HepG2 (cell line): ENCODE measurements at places on chromosomes 2 and 18.

- DNase-seq: no peak
These were observed 31.7 kb downstream of the LPIN2 start for GRCh38 chr18:2981212-2981728.

GRCh38 chr2:226874749-226875148 is 38.9 kb downstream of the RHBDD1 start:
- DNase-seq: no peak

GRCh38 chr2:113084249-113085000 is 16.7 kb downstream of the IL1F10 start:
- no peak for DNase-seq

- DNase-seq: no peak
These were observed 20.9 kb downstream of the MTERF4 start for GRCh38 chr2:241081190-241081642.

DNA sequence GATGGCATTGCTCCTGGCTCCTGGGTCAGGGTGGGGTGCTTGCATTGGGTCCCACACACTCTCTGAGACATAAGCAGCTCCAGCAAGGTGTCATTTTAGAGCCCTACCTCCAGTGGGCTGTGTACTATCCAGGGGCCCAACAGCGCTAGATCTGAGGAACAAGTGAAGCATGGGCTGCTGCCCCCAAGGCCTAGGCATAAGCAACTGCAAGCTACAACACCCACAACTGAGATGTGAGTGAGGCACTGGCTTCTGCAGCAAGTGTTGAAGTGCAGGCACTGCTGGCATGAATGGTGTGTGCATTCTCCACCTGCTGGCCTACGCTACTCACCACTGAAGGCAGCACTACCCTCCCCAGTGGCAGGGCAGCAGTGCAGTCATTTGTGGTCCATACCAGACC is 81.0 kb upstream of the STK39 start:
- peak; percentile 27 for DNase-seq

DNA sequence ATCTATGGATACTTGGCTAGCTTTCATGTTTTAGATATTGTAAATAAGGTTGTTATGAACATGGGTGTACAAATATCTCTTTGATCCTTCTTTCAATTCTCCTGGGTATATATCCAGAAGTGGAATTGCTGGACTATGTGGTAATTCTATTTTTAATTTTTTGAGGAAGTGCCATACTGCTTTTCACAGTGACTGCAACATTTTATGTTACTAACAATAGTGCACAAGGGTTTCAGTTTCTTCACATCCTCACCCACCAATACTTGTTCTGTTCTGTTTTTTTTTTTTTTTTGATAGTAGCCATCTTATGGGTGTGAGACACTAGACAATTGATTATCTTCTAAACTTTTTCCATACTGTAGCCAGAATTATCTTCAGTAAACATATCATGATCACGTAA is 17.3 kb upstream of the NEUROD1 start:
- no peak for DNase-seq

DNA sequence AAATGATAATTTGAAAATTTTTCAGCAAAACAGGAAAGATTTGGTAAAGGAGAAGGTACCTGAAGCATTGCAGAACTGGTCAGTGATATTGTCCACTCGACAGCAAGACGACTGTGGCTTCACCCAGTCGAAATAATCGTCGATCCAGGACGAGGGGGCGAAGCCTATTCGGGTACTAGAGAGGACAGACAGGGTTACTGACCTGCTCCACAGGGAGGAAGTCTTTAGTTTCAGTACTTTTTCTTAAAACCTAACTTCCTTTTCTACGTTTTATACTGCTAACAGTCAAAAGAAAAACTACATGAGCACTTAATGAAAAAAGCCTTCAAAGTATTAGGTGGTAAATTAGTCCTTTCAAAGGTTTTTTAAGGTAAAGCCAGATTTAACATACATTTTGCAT is 36.0 kb downstream of the RMC1 start:
- no peak for DNase-seq

DNA sequence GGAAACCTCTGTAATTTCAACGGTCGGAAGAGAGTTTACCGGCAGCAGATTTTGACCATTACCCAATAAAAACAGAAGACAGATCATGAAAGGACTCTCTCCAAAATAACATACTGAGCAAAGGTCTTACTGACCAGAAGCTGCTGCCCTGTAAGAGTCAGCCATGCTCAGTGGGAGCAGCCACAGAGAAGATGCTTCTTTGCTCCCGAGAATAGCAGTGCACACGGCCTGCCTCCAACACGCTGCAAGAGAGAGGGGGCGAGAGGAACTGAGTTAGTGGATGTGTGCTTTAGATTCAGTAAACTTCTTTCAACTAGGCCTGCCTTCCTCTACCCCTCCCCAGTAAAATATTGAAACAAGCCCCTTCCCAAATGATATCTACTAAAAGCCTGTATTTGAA is 103.7 kb downstream of the NCK2 start:
- DNase-seq: no peak

DNA sequence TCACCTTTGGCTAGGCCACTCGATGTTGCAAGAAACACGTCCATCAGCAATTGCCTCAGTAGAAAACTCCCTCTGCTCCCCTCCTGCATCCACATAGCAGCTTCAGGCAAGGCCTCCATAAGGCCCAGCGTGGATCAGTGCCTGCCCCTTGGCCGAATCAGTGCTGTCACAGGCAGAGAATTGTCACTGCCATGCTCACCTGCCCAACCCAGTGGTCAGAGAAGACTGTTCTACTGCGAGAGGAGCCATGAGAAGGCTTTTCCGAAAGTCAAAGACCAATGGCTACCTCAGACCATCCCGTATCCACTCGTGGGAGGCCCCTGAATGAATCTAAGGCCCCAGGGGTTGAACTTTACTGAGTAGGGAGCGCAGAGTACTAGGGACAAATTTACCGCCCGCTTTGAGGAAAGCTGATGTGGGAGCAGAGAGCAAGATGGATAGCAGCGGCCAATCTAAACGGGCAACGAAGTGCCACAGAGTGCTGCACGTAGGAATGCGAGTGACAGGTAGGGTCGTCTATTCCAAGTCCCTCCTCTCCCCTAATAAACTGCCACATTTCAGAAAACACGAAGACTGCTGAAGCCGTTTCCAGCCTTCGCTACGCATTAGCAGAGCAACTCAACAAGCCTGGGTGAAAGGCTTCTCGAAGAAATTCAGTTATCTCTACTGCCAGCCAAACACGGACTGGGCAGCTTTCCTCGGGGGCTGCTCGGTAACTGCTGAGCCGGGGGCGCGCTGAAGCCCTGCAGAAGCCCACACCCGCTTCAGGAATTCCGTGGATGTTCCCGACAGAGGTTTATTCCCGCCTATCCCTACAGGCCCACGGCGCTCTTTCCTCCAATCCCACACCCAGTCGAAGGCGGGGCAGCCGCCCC is 968 bp upstream of the RALBP1 start:
- peak; percentile 66 for DNase-seq

DNA sequence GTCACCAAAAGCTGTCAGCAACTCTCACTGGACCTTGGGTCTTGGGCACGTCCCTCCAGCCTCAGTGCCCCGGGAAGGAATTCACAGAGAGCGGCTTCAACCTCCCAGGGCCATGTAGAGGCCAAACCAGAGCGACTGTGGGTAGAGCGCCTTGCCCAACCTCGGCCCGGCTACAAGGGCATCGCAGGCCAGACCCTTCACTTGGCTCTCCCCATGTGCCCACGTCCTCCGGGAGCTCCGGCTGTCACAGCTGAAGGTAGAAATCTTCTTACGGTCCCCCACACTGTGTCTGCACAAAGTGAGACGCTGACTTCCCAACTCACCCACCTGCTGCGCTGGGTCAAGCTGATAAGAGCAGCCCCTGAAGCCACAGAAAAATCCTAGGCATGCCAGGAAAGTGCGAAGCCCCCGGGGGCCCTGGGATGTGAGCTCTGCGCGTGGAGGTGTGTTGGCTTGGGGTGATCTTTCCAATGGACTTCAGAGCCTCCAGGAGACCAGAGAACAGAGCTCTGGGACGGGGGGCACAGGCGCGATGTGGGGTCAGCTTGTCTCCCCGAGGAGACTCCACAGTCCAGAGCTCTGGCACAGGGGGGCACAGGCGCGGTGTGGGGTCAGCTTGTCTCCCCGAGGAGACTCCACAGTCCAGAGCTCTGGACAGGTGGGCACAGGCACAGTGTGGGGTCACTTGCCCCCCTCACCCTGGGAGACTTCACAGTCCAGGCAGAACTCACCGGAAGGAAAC is 105.5 kb downstream of the RTP5 start:
- DNase-seq: no peak

GRCh38 chr18:23716516-23716915 is 27.3 kb downstream of the LAMA3 start:
- DNase-seq: no peak

DNA sequence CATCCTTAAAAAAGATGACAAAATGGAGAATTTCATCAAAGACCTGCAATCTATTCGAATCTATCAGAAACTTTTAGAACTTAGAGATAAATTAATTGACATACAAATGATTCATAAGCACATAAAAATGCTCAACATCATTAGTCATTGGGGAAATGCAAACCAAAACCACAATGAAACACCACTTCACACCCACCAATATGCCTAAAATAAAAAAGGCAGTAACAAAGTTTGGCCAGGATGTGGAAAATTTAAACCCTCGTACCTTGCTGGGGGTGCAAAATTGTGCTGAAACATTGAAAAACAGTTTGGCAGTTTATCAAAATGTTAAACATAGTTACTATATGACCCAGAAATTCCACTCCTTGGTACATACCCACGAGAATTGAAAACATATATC is 11.5 kb upstream of the EIF2AK3 start:
- no peak for DNase-seq

GRCh38 chr2:43029186-43029585 is 197.2 kb downstream of the ZFP36L2 start:
- DNase-seq: no peak

GRCh38 chr18:50721451-50722120 is 98.2 kb downstream of the MRO start:
- DNase-seq: no peak

GRCh38 chr2:792687-793086 is 115.5 kb upstream of the TMEM18 start:
- DNase-seq: no peak

DNA sequence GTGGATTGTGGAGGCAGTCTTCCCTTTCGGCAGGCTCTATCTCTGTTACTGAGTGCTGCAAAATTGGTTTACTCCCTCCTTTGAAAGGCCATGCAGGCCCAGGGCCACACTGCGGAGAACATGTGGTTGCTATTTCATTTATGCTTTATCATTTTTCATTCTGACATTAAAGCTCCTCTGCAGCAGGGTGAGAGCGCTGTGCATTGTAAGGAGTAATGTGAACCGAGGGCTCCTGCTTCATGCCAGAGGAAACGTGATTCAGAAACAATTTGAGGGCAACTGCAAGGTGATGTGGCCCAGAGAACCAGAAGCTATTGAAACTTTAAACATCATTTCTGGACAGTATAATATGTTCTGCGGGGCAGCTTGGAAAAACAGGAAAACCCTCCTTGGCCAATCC is 341.6 kb upstream of the NT5C1B start:
- DNase-seq: no peak

DNA sequence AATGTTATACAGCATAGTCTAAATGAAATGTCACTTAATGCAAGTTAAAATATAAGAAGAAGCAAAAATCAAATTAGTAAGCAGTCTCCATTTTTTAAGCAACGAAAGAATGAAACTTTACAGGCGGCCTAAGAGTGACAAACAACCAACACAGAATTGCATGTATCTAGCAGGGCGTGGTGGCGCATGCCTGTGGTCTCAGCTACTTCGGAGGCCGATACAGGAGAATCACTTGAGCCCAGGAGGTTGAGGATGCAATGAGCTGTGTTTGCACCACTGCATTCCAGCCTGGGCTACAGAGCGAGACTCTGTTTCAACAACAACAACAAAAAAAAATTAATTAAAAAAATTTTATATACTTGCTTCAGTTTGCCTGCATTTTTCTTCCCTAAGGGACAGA is 16.6 kb downstream of the RBMS1 start:
- no peak for DNase-seq

DNA sequence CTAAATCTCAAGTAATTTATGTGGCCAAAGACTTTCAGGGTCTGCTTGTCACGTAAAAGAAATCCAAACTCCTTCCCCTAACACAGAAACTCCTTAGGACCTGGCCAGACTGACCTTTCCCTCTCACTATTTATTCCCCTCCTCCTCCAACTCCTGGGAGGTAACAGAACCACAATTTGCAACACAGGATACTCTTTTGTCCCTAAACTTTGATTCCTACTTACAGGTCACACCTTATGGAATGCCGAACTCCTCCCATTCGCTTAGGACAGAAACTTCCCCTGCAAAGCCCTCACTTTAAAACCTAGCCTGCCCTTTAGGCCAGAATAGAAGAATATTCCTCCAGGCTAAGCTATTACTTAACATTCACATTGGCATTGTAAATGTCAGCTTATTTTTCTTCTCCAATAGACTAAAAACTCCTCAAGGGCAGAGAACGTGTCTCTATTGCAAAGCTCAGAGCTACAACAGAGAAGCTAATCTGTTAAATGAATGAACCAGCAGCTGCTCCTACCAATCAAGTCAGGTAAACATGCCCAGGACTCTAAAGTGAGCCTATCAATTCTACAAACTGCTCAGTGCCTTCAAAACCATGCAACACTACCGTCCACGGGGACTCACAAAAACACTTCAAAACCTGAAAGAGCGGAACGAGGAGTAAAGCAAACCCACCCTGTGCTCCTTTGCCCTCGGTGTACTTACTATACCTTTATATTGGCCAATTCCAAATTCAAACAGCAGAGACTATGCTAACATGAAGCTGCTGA is 6.1 kb downstream of the INO80D start:
- peak; percentile 48 for DNase-seq

DNA sequence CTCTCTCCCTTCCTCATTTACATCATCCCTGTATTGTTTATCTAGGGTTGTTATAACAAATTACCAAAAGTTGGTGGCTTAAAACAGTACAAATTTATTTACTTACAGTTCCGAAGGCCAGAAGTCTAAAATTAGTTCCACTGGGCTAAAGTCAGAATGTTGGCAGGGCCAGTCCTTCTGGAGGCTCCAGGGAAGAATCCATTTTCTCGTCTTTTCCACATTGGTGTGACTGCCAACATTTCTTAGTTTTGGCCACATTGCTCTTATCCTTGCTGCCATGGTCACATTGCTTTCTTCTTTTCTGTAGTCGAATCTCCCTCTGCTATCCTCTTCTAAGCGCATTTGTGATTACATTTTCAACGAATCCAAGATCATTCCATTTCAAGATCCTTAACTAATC is 34.7 kb downstream of the ICOS start:
- DNase-seq: no peak

DNA sequence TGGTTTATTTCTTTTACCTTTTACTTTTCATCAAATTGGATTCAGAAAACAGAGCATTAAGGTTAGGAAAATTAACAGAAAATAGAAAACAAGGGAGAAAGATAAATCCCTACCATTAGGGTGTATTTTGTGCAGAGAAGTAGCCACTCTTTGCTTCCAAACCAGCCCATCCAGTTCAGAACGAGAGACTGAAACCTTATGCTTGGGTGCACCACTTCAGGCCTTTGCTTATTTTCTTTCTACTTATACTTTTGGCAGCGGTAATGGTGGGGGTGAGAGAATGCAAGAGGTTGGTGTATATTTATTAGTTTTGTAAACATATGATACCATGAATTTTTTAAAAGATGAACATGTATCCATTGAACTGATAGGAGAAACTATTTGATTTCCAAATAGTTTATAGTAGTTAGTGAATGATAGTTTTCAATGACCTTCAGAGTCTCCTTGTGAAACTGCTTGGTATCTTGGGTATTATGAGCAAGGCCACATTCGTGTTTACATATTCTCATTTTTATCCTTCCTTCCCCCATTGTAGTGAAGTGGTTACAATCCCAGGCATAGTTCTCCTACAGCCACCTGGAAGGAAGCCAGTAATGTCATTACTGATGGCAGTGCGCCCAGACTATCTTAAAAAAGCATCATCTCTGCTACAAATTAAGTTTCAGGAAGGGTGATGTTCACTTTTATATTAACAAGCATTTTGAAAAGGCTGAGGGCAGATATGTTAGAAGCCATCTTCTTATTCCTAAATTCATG is 60.8 kb downstream of the MFSD6 start:
- DNase-seq: peak; percentile 40
